ENCODE measurements at places on chromosomes 2 and 18.

DNA sequence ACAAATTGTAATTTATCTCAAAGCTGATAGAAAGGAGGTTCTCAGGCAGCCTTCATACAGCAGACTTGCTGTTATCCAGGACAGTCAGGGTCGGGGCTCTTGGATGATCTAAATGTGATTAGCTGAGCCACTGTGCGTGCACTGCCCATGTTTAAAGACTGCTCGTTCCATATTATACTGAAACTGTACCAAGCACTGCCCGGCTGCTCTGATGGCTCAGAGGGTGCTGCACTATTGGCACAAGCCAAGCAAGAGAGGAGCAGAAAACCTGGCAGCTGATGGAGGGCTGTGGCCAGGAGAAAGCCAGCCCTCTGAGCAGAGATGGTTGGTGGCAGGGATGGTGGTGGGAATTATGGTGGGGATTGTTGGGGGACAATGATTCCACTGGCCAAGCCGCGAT, 63.4 kb downstream of the COL6A3 start:
- DNase-seq = no peak

DNA sequence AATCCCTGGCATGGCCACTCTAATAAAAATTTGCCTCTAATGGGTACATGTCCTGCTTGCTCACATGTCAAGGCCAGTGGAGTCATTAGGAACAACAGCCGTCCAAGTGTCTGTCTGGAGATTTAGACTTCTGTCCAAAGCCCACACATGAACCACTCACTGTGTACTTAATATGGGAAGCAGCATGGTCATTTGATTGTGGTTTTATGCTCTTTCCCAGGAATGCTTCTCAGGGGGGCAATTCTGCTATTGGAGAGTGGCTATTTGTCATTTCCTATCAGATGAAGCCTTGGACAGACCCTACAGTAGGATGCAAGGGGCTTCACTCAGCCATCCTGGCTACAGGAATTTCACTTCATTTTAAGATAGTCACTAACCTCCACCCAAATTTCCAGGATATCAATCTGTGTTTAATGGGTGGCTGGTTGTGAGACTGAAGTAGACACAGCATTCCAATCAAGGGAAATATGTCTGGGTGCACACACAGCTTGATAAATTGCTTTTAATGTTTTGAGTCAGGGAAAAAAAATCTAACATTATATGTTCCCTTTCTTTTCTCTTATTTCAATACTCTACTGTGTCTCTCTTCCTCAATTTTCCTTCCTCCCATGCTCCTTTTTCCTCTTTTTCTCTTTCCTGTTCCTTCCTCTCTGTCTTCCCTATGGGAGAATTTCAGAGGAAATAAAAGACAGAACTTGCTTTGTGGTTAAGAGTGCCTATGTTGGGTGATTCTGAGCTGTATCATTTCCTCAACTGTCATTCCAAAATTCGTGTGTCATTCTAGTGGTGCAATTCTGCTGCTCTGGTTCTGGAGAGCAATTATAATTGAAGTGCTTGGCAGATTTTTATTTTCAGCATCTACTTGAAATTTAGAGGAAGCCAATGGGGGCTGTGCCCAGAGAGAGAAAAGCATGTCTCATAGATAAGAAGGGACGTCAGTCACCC, 320.1 kb downstream of the OSR1 start:
- DNase-seq = no peak

DNA sequence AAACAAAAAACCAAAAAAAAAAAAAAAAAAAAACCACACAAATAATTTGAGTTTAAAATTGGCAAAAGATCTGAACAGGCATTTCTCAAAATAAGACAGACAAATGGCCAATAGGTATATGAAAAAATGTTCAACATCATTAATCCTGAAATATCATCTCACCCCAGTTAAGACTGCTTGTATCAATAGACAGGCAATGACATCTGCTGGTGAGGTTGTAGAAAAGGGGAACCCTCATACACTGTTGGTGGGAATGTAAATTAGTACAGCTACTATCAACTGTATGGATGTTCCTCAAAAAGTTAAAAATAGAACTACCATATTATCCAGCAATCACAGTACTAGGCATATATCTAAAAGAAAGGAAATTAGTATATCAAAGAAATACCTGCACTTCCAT, 523.1 kb downstream of the XIRP2 start:
- DNase-seq = no peak

- DNase-seq = no peak
These were observed 22.5 kb upstream of the SCYGR5 start for GRCh38 chr2:227643990-227644551.

GRCh38 chr18:34608064-34608463, 102.0 kb upstream of the DTNA start:
- DNase-seq = no peak

DNA sequence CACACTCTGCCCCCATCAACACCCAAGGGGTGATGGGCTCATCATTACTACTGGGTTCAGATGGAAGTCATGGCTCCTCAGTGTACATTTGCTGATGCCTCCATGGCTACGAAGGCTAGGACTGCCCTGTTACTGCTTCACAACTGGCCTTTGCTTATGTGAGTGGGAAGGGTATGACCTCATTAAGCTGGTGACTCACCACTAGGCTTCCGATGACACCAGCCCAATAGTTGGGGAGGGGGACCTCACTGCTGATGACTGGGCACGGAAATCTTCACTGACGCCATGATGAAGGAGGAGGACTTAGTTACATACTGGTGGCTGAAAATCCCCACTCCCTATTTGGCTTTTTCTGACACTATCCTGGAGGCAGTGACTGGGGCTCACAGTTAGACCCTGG, 263.2 kb downstream of the CMPK2 start:
- no peak for DNase-seq

GRCh38 chr2:240465268-240465764, 29.9 kb downstream of the GPC1 start:
- no peak for DNase-seq

- no peak for DNase-seq
These were observed 211.4 kb upstream of the SLC39A10 start for GRCh38 chr2:195445639-195446038.

GRCh38 chr2:131519466-131519865, 8.2 kb upstream of the CCDC74A start:
- DNase-seq = no peak

DNA sequence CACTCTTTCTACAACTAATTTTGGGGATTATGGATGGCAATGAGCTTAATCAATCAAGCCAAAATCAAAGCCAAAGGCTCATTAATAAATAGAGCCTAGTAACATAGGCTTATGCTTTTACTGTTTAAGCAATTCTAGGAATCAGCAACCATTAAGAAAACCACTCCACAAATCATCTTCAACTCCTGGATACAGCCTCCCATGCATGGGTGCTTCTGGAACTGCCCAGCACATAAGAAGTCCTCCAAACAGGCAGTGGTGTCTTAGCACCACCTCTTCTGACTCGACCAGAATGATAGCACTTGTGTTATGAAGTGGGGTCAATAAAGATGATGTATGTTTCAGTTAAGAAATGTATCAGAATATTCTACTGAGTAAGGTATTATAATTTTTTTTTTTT, 104.4 kb upstream of the SERPINE2 start:
- DNase-seq = no peak
